ENCODE measurements at places on chromosomes 1 and 21.

GRCh38 chr1:116375148-116375886, 2.3 kb downstream of the ATP1A1 start:
- no peak for DNase-seq

GRCh38 chr1:239999170-239999569, 92.5 kb upstream of the FMN2 start:
- DNase-seq: no peak

GRCh38 chr1:40539338-40539737, 7.9 kb downstream of the ZNF684 start:
- DNase-seq: no peak

DNA sequence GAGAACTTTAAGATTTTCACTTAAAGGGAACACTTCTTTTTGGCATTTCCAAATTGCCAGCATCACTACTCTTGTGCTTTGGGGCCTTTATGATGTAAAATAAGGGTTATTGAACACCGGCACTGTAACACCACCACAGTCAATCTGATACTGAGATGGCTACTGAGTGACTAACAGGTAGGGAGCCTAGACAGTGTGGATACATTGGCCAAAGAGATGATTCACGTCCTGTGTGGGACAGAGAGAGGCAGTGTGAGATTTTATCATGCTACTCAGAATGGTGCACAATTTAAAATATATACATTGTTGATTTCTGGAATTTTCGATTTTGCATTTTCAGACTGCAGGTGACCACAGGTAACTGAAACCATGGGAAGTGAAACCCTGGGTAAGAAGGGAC, 261.6 kb downstream of the SPATA17 start:
- no peak for DNase-seq

- no peak for DNase-seq
These were observed 595 bp downstream of the IL10RB start for GRCh38 chr21:33266789-33267135.

- no peak for DNase-seq
These were observed 3.9 kb upstream of the ZSCAN20 start for GRCh38 chr1:33468531-33468930.

GRCh38 chr1:98090351-98090750, 169.5 kb upstream of the DPYD start:
- no peak for DNase-seq

DNA sequence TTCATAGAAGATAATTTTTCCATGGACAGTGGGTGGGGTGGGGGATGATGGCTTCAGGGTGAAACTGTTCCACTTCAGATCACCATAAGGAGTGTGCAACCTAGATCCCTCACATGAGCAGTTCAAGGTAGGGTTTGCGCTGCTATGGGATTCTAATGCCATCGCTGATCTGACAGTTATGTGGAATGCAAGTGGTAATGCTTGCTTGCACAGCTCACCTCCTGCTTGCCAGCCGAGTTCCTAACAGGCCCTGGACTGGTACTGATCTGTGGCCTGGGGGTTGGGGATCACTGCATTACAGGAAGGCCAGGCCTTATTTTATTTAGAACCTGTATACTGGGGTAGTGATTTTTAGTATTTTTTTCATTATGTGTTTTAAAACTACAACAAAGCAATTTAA, 22.0 kb downstream of the MAN1A2 start:
- DNase-seq: no peak

DNA sequence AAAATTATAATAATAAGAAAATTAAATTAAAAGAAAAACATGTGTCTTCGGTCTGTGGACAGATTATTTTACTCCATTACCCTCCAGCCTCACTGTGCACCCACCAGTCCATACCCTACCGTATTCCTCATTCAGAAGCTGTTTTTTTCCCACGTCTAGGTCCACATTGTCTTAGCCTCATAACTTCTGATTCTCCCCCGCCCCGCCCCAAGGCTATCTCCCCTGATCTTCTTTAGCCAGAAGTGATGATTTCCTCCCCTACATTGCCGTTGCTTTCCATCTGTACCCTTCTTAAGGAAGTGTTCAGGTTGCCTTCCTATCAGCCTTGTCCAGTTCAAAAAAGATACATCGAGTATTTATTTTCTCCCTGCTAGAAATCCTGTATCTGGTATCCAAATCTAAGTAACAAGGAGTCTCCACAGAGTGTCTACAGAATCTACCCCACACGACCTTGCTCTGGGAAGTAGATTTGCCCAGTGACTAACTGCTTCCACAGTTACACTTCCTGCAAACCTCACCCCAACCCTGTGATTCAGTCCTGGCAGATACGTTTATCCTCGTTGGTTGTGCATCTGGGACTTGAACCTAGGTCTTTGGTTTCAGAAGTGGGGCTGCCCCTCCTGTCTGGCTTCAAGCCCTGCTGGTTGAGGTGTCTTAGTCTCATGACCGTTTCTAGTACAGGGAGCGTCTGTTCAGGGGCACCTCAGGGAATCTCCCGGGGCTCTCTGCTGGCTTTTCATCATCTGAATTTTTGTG, 470.2 kb downstream of the CAMTA1 start:
- no peak for DNase-seq

GRCh38 chr1:168514455-168514854, 29.3 kb downstream of the XCL2 start:
- DNase-seq: no peak

DNA sequence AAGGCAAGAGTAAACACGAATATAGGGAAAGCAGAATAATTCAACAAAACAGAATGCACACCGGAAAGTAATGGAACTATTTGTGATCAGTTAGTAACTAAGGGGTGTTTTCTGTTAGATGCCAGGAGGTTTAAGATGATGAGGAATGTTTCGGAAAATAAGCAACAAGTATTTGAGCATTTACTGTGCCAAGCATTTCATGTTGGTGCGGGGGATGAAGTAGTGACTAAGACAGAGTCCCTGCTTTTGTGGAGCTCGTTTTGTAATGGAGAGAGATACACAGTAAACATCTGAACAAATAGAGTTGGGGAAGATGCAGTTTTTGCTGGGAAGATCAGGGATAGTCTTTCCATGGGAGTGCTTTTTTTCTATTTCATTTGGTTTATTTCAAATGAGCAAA, 78.7 kb downstream of the DYRK1A start:
- no peak for DNase-seq

- DNase-seq: no peak
These were observed 40.5 kb upstream of the H6PD start for GRCh38 chr1:9194024-9194423.

- no peak for DNase-seq
These were observed 29.5 kb downstream of the WDR26 start for GRCh38 chr1:224404916-224405603.

- no peak for DNase-seq
These were observed 18.7 kb upstream of the ABCD3 start for GRCh38 chr1:94399453-94399852.

DNA sequence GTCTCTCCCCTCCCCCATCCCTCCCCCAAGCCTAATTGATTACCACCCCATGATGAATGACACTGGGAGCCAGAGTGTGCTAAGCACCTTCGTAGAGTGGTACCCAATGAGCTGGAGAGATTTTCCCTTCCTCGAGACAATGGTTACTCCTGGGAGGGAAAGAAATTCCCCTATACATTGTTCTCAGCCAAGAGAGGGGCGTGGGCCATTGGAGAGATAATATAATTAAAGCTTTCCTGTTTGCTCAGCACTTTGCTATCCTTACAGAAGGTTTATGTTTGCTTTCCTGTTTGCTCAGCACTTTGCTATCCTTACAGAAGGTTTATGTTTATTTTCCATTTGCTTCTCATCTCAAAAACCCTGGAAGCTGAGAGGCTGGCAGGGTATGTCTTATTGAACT, 126.1 kb upstream of the KLHDC7A start:
- no peak for DNase-seq

- no peak for DNase-seq
These were observed 43.0 kb downstream of the TMCC2 start for GRCh38 chr1:205270764-205271163.

DNA sequence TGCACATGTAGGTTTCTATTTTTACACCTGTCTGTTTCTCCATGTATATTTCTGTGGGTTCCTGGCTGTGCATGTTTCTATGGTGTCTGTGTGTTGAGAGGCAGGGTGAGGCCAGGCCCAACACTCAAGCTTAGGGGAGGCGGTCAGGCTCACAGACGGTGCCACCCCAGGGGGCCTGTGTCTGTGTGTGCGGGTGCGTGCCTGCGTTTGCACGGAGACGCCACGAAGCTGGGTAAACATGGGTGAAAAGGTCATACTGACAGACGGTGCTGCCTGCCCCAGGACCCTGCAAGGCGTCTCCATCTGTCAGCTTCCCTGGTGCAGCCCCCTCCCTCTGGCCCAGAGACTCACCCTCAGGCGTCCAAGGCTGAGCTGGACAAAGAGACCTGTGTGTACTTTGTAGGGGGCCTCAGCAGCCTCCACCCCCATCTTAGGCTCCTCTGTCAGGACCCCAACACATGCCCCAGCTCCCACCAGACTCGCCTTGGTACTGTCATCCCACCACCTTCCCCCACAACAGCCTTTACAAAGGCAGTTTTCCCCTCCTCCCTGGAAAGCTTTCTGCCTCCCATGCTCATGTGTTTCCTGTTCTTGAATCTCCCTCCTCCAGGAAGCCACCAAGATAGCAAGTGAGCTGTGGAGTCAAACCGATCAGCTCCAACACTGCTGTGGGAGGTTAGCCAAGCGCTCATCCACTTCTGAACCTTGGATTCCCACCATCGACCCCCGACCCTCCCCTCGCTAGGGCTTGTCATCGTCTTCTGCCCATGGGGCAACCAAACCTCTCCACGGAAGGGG, 34.1 kb downstream of the PTPRF start:
- DNase-seq: no peak
